ENCODE measurements at places on chromosomes 1 and 21.

- no peak for DNase-seq
Measured at GRCh38 chr21:26736449-26736848, 108.8 kb downstream of the ADAMTS1 start.

- no peak for DNase-seq
Measured at GRCh38 chr1:58158016-58158415, 388.5 kb downstream of the OMA1 start.

DNA sequence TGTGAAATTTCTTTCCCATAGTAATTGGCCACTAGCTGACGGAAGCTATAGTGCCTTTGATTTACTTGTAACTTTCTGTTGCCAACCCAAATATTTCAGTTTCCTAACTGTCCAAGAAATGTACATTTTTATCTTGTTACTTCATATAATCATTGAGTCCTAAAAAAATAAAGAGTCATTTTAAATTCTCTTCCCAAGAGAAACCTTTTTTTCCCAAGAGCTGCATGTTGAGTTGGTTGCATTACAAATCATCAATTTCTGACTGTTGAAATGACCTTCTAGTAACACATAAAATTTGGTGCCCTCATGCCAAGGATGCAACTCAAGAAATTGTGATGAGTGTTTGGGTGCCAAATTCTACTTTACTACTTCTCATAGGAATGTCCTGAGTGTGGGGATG lies 61.0 kb downstream of the HMCN1 start:
- DNase-seq, result no peak

DNA sequence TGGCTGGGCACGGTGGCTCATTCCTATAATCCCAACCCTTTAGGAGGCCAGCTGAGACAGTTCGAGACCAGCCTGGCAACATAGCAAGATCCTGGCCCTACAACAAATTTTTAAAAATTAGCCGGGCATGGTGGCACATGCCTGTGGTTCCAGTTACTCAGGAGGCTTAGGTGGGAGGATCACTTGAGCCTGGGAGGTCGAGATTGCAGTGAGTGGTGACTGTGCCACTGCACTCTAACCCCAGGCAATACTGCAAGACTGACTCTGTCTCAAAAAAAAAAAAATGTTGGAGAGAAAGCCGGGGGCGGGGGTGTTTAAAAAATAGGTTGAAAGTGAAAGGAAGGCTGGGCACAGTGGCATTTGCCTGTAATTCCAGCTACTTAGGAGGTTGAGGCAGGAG lies 16.5 kb downstream of the CLDN19 start:
- no peak for DNase-seq

GRCh38 chr1:156101880-156102279 lies 12.6 kb upstream of the LMNA start:
- no peak for DNase-seq

GRCh38 chr1:93522721-93523120 lies 74.8 kb downstream of the FNBP1L start:
- no peak for DNase-seq

GRCh38 chr1:8121261-8122159 lies 95.4 kb upstream of the ERRFI1 start:
- no peak for DNase-seq

DNA sequence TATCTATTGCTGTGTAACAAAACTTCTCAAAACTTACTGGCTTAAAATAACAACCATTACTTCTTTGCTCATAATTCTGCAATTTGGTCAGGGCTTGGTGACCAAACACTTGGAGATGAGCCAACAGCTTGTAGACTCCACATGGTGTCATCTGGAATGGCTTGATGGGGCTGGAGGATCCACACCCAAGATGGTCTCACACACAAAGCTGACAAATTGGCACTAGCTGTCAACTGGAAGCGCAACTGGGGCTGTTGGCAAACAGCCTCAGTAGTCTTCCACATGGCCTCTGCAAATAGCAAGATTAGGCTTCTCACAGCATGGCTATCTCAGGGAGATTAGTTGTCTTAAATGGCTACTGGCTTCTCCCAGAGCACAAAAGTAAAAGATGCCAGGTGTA lies 27.1 kb upstream of the MTF2 start:
- no peak for DNase-seq

- DNase-seq, result no peak
Measured at GRCh38 chr1:77193951-77194350, 25.3 kb downstream of the PIGK start.

Data from SHP77 treated with DMSO at 0.1 percent for 48 hours (cell line).